ENCODE measurements at places on chromosomes 3 and 15.

DNA sequence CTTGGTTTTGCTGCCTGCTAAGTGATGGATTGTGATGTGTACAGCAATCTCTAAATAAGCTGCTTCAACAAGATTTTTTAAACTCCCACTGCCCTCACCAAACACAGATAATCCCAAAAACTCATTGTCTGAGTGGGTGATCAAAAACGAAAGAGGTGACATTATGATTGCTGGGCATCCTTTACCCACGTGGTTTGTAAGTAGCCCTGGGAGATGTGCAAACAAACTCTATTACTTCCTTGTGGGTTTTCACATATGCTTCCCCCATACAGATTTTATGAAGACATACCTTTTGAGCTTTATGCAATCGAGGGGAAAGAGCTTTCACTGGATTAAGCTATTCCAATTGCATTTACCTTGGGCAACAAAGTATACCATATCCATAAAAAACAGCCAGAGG lies 1000.4 kb downstream of the FHIT start:
- DNase-seq: no peak

GRCh38 chr3:54067055-54067698 lies 55.2 kb upstream of the CACNA2D3 start:
- no peak for DNase-seq

GRCh38 chr3:126935756-126936509 lies 47.0 kb upstream of the PLXNA1 start:
- no peak for DNase-seq

DNA sequence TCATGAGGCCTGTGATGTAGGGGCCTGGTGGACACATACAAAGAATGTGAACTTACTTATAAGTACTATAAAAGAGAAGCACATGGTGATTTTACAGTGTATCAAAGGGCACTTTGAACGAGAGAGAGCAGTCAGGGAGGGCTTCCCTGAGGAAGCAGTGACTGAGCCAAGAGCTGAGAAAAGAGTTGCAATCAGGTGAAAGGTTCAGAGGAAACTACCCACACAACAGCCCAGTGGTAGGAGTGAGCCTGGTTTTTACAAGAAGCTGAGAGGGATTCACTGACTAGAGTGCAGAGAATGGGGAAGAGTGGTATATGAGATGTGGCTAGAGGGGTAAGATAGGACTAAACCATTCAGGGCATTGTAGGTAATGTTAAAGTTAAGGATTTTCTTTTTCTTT lies 57.1 kb downstream of the CALML4 start:
- no peak for DNase-seq

DNA sequence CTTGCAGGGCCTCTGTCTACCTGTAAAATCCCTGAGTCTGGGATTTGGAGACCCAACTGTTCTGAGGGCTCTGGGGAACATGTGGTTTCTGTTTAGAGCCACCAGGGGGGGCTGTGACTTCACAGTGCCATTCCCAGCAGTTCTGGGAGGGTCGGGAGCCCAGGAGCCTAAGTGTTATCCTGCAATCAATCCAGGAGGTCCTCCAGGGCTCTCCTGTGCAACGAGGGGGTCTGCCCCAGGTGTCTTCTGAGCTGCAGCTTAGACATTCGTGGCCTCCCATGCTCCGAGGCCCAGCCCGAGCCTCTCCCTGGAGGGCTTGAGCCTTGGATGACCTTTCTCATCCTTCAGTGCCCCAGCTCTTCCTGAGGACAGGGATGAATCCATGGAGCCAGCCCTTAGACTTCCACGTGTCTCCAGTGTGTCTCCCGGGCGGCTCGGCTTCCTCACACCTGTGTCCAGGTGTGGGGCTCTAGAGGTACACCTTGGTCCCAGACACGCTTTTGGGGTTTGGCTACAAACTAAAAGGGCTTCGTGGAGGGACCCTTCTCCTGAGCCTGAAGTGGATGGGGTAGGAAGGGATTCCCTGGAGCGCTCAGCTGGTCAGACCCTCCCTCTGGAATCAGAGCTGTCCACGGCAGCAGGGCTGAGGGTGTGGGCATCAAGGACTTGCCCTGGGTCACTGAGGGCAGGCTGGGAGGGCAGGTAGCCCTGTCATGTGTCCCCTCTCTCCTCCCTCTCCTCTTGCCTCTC lies 20.3 kb upstream of the ABTB1 start:
- DNase-seq: peak; percentile 8

- DNase-seq: no peak
Observed at GRCh38 chr15:95897651-95898050, 432.8 kb upstream of the NR2F2 start.

DNA sequence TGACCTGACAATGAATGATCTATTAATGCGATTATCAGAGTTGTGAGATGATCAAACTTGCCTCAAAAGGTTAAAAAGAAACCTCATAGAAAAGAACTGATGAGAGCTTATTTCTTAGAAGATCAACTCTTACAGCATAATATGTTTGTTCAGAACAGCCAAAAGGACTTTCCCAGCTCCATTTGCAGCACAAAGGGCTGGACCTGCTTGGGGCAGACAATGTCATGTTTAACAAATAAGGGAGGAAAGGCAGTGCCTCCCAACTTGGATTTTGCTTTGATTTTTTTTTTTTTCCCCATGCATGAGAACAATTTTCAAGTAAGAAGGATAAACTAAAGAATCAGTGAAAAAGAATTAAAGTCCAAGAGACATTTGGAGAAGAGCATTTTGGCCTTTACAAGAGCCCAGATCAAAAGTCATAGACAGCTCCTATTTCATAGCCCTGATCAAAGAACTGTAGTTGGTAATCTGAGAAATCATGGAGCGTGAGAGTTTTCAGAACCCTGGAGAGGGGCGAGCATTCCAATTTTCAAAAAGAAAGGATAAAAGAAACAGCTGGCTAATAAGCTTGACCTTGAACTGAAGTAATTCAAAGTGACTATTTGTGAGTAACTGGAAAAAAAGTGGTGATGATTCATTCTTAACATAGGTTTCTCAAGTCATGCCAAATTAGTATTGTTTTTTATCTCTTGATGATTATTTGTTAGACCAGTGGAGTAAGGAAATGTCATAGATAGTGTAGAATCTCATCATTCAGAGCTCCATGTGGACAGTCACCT lies 136.0 kb upstream of the CFAP20DC start:
- DNase-seq: no peak

GRCh38 chr3:37338500-37338899 lies 164.1 kb upstream of the LRRFIP2 start:
- no peak for DNase-seq

GRCh38 chr3:172289583-172289982 lies 158.7 kb downstream of the GHSR start:
- DNase-seq: no peak

DNA sequence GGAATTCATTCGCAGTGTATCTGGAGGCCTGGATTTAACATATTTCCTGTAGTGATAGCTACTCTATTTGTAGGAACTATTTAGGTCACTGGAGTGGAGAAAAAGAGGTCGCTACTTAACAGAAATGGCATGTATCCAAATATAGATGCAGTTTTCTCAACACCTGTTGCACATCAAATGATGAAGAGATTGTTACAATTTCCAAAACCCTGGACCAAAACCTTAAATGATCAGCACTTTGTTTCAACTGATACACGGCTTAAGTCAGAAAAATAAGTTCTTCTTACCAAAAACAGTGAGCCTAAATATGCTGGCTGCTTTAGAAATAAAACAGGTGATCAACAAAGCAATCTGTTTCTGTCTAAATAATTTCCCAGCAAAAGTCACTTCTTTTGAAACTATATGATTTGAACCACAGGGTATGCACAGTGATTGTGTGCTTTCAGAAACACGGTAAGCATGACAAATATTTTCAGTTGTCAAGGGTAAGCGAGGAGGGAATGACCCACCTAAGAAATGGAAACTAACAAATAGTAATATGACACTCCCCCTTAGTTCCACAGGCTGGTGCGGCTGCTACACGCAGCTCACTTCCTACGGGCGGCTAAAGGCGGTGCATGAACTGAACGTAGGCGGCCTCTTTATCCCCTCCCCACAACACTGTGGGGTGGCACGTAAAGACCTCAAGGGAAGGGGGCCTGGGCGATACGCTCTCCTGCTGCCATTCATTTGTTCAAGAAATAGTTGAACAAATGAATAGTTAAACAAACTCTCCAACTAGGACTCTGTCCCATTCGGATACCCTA lies 1.1 kb downstream of the EHD4 start:
- DNase-seq: peak; percentile 52

GRCh38 chr3:25619382-25619781 lies 45.3 kb downstream of the TOP2B start:
- no peak for DNase-seq

- DNase-seq: no peak
Observed at GRCh38 chr3:174533286-174533685, 325.8 kb upstream of the NAALADL2 start.

DNA sequence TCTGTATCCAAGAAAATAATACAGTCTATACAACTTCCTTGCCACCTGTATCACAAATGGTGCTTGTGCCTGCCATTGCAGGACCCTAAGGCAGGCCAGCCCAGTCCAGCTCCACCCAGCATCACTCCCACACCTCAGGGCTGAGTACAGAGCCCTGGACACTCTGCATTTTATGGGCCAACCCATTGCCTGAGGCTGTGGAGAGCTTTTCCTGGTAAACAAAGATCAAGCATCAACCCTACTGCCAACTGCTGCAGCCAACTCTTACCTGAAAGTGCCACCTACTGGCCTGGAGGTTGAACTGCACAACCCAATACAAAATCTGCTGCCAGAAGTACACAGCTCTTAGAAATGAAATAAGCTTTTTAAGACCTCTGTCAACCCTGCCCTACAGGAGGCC lies 1082.2 kb downstream of the NAALADL2 start:
- DNase-seq: no peak

DNA sequence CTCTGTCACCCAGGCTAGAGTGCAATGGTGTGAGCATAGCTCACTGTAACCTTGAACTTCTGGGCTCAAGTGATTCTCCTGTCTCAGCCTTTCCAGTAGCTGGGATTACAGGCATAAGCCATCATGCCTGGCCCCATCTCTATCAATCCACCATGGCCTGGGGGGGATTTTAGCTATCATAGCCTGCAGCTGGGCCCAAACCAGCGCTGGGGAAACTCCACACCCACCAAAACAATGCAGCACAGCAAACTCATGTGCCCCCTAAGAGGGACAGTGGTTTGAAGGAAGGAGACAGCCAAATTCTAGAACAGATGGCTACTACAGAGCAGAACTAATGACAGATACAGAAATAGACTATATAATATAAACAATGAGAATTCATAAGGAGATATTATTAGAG lies 13.8 kb upstream of the NSMCE3 start:
- DNase-seq: no peak

DNA sequence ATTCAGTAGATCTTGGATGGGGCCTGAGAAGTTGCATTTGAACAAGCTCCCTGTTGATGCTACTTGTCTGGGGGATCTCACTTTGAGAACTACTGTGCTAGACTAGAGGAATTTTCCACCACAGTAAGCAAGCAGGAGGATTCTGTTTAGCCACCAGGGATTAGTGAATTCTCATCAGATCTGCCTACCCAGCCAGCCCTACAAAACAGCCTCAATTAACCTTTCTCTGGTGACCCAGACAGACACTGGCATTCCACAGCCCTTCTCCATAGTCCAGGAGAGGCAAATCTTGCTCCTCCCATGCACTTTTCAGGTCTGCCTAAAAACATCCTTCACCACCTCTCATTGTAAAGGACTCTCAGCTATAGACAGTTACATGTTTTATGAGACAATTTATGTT lies 16.7 kb upstream of the MYH15 start:
- DNase-seq: no peak

DNA sequence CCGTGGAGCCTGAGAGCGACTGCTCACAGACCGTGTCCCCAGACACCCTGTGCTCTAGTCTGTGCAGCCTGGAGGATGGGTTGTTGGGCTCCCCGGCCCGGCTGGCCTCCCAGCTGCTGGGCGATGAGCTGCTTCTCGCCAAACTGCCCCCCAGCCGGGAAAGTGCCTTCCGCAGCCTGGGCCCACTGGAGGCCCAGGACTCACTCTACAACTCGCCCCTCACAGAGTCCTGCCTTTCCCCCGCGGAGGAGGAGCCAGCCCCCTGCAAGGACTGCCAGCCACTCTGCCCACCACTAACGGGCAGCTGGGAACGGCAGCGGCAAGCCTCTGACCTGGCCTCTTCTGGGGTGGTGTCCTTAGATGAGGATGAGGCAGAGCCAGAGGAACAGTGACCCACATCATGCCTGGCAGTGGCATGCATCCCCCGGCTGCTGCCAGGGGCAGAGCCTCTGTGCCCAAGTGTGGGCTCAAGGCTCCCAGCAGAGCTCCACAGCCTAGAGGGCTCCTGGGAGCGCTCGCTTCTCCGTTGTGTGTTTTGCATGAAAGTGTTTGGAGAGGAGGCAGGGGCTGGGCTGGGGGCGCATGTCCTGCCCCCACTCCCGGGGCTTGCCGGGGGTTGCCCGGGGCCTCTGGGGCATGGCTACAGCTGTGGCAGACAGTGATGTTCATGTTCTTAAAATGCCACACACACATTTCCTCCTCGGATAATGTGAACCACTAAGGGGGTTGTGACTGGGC lies 7.3 kb downstream of the FAM131A start:
- no peak for DNase-seq

DNA sequence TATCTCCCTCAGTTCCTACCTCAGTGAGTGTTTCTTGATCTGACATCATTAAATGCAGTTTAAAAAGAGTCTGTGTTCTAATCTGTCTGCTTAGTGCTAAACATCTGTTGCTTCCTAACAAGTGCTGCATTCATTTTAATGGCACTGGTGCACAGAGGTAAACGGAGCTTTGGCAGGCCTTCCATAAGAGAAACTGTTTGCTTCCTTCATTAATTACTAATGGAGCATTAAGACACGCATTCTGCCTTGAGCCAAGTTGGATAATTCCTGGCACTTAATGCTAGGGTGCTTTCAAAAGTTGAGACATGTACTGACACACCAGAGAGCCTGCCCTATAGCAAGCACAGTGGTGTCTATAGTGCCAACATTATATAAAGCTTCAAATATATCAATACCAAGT lies 34.7 kb downstream of the SCG5 start:
- no peak for DNase-seq

- no peak for DNase-seq
Observed at GRCh38 chr15:63189941-63190768, 749 bp downstream of the RAB8B start.

GRCh38 chr3:159263750-159264553 lies 462.1 kb downstream of the MFSD1 start:
- peak; percentile 31 for DNase-seq
